Right cardiac atrium (tissue), 5 donors: ENCODE measurements at places on chromosomes 6 and 20. TPM values are rescaled to one million over a fixed set of nuclear protein-coding genes. Genes with fewer than 3 reads are reported as not detected.

Gene MUCL3
- not detected for total RNA-seq

Gene AIF1
- total RNA-seq: 17.9 TPM

Gene CYB5R4
- 16.0 TPM for total RNA-seq

Gene EDN3
- not detected for total RNA-seq

Gene CLDN20
- not detected for total RNA-seq
